ENCODE measurements at places on chromosomes 5 and 9. TPM values are rescaled to one million over a fixed set of nuclear protein-coding genes. Genes with fewer than 3 reads are reported as not detected.

- no peak for DNase-seq
These were observed 281.9 kb upstream of the TUSC1 start for GRCh38 chr9:25960178-25960577.

Gene PCDHA6
- total RNA-seq = not detected

- no peak for DNase-seq
These were observed 319.1 kb upstream of the PIK3R1 start for GRCh38 chr5:67896311-67896929.

DNA sequence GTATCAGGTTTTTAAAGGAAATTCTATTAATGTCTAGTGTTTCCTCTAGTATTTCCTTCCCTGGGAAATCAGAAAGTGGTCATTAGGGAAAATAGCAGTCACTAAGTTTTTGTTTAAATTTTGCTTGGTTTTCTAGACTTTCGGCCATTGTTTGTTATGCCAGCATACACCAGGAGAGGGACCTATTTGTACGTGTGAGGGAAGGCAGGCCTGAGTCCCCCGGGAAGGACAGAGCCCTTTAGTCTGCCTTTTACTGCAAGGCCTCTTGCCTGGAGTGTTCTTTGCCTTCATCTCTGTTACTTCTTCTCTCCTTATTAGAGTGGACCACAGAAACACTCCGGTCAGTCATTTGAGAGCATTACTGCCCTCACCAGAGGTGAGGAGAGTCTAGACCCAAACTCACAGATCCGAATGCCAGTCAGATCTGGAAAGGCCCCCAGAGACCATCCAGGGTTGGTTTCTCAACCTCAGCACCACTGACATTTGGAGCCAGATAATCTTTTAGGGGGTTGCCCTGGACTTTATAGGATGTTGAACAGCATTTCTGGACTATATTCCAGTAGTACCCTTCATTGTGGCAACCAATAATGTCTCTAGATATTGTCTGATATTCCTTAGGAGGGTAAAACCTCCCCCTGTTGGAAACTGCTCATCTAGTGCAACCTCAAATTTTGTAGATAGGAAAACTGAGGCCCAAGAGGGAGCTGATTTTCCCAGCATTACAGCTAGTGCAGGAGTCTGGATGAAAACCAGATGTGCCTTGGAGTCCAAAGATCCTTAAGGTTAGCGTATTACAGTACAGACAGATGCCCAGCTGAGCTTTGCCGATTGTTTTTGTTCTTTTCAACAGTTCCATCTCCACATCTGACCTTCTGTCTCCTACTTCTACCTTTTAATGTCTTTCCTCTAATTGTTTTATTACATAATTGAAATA lies 93.0 kb upstream of the NIPAL4 start:
- DNase-seq = no peak

DNA sequence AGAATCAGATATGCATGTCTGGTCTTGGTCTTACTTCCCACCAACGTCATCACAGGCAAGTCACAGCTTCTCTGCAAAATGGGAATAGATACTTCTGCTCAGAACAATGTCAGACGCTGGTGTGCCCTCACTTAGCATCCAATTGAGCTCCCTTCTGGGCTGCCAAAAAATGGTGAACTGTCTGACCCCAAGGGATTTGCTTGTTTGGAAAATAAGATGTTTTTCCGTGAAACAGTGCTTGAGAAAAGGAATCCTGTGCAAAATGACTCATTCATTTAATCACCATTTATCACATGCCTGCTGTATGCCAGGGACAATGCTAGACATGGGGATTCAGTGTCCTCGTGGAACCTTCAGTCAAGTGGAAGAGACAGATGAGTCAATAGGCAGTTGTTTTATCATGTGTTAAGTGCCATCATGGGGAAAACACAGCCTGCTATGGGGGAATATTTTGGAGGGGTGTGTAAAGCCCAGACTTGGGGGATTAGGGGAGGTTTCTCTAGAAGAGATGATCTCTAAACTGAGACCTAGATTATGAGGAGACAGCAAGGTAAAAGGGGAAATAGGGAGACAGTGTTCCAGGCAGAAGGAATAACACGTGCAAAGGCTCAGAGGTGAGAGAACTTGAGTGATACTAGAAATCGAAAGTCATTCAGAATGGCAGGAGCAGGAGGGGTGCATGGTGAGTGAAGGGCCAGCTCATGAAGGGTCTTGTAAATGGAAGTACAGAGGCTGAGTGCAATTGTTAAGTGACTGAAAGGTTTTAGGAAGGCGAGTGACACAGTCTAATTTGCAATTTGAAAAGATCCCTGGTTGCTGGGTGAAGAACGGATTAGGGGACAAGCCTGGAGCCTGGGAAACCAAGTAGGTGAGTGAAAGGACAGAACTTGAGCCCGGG lies 3.9 kb downstream of the NIPAL4 start:
- DNase-seq = no peak

Data from activated CD4-positive, alpha-beta T cell treated with anti-CD3 and anti-CD28 coated beads for 36 hours (primary cell).